ENCODE measurements at places on chromosomes 2 and 18.

DNA sequence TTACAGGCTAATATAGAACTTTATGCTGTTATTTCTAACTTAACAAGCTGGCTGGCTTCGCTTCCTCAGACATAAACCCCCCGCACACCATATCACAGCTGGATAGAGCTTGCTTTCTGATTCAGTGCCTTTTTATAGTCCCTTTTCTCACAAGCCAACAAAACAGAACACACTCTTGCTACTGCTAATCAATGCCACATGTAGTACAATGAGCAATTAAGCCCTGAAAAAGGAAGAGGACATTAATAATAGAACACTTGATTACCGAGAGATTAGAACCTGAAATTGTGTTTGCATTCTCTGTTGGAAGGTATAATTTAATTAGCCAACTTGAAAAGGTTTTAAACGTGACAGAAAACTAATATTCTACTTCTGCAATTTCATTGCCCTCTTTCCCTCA is 267.7 kb upstream of the CYRIA start:
- no peak for DNase-seq

GRCh38 chr18:75784390-75784789 is 356.9 kb upstream of the SMIM21 start:
- no peak for DNase-seq

DNA sequence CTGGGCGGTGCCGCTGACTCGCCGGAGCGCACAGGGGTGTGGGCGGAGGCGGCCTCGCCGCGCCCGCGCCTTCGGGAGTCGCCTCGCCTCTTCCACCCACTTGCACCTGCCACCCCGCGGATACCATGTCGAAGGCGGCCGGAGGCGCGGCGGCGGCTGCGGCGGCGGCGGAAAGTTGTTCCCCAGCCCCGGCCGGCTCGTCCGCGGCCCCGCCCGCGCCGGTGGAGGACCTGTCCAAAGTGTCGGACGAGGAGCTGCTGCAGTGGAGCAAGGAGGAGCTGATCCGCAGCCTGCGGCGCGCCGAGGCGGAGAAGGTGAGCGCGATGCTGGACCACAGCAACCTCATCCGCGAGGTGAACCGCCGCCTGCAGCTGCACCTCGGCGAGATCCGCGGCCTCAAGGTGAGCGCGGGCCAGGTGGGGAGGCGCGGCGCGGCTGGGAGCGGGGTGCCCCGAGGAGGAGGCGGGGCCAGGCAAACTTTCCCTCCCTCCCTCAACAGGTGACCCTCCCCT is 766 bp downstream of the CCDC85A start:
- no peak for DNase-seq

- no peak for DNase-seq
These were observed 95.0 kb downstream of the TMEM17 start for GRCh38 chr2:62410926-62411456.

DNA sequence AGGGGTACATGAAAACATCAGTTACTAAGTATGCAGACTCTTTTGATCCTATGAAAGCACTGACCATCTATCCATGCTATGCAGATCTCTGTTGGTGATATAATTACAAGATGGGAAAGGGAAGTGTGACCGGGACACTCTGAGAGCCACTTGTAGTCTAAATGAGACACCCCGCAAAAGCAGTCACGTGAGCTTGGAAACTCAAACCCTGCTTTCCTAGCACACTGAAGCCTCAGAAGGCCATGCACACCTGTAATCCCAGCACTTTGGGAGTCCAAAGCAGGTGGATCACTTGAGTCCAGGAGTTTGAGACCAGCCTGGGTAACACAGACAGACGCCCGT is 137.5 kb downstream of the INO80D start:
- DNase-seq = no peak

DNA sequence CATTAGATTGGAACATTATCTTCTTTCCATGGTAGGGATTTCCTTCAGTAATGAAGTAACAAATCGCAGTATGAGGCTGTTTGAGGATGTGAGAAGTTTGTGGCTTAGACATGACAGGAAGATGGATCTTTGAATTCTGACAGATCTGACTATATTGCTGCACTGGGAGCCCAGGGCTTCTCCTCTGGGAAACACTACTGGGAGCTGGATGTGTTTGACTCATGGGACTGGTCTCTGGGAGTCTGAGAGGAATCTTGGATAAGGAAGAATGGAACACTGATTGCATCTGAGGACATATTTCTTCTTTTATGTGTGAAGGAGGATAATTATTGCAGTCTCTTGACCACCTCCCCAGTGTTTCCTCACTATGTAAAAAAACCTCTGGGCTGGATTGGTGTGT is 77.2 kb upstream of the ST6GAL2 start:
- DNase-seq = no peak

DNA sequence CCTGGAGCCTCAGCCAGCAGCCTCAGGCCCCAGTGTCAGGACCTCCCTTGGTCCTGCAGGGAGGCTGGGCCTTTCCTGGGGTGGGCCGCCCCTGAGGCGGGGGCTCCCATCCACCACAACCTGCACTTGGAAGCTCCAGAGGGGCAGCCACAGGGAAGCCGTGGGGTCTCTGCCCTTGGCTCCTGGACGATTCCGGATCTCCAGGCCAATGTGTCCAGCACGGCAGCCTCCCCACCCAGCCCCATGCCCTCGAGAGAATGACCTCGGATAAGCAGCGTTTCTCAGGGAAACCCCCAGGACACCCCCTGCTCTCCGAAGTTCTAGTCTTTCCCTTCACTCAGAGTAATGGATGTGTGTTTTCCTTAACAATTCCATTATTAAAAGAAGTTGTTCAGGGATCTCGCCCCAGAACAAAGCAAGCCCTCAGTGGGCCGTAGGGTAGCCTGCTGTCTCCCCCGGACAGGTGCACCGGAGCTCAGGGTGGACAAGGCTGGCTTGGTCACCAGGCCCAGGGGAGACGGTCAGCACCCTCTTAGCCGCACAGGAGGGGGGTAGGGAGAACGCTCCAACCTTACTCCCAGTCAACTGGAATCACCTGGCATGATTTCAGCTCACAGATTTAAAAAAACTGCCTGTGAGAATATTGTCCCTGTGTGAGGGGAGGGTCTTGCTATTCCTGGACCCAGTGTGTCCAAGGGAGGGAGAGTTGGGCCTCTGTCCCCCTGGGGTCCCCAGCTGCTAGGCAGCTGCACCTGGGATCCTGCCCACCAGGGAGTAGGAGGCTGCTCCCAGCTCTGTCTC is 72.2 kb upstream of the OTOS start:
- no peak for DNase-seq

- DNase-seq = no peak
These were observed 9.0 kb downstream of the CAPN10 start for GRCh38 chr2:240595381-240596079.

GRCh38 chr2:237097326-237097910 is 11.7 kb downstream of the COPS8 start:
- no peak for DNase-seq

- no peak for DNase-seq
These were observed 10.5 kb upstream of the ABCB11 start for GRCh38 chr2:169041594-169041993.

- no peak for DNase-seq
These were observed 3.2 kb downstream of the TRAK2 start for GRCh38 chr2:201448061-201448460.

- no peak for DNase-seq
These were observed 223.0 kb upstream of the DOK6 start for GRCh38 chr18:69177702-69178101.

GRCh38 chr2:227713291-227713690 is 4.5 kb downstream of the SLC19A3 start:
- DNase-seq = no peak

DNA sequence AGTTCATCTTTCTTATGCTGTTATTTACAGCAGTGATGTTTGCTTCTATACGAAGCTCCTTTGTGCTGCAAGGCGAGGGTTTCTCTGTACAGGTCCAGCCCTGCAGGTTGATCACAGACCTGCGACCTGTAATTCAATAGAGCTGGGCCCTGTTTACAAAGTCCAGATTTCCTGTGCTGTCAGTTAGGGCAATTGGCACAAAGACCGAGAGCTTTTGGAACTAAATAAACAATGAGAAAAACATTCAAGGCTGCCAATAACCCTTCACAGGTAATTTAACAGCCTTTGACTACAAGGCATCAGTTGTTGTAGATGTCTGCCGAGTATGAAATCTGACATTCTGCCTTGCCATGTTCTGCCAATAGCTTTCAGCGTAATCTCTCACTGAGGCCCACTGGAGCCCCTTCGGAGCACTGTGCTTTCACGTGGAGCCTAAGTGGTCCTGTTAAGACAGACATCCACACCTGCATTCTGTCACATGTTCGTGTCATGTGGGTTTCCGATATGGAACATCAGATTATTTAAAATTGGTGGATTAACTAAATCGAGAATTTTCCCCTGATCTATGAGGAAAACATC is 232.5 kb downstream of the PTGR3 start:
- no peak for DNase-seq

GRCh38 chr18:42893977-42894376 is 221.5 kb downstream of the RIT2 start:
- no peak for DNase-seq

GRCh38 chr2:233718552-233718951 is at the start of gene UGT1A4:
TSS of gene UGT1A4 (plus strand) at chr2:233718736. CDS start at chr2:233718821, 85 bp downstream.
- no peak for DNase-seq

- DNase-seq = no peak
These were observed 14.0 kb downstream of the ITM2C start for GRCh38 chr2:230878599-230879188.

DNA sequence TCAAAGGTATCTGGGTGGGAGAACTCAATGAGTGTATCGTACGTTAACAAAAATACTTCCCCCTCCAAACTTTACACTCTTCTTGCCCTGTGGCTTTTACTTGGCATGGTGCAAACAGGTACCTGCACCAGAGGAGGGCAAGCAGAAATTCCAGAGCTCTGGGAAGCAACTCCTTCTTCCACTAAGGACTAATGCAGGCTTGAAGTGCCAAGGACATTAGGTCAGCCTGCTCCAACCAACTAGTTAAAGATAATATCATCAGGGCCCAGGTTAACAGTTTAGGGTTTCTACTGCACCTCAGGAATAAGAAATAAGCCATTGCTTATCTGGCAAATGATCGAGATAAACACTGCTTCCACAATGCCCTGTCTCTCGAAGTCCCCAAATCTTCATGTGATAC is 70.4 kb downstream of the LRPPRC start:
- no peak for DNase-seq

GRCh38 chr18:55321265-55322177 is 266.5 kb downstream of the TCF4 start:
- DNase-seq = no peak

DNA sequence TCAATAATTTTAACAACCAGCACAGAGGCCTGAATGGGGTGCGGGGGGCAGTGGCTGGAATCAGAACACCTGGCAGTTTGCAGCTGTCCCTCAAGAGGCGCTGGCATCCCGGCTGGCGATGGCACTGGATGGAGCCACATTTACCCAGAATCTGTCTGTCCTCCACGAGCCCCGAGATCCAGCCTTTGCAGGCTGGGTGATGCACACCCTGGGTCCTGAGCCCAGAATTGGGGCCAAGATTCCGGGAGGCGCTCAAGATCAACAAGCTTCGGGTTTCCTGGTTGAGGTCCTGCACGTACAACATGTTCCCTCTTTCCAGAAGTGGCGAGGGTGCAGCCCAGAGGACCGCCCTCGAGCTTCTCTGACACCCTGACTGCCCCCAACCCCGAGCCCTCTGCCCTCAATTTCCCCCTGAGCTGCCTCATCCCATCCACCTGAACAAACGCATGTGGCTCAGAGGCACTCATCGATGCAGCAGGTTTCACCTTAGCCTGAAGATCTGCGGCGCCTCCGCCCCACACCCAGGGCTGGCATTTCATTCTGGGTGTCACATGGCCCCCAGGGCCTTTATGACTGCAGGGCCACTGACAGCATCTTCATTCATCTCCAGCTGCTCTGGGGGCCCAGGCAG is 97.5 kb downstream of the TFCP2L1 start:
- DNase-seq = no peak

Data from stimulated activated CD8-positive, alpha-beta memory T cell treated with anti-CD3 and anti-CD28 coated beads, Interleukin-4, amount 100 ng/mL, for 1 hour (primary cell).